Immature natural killer cell (primary cell): ENCODE measurements at places on chromosomes 1 and 21. TPM values are rescaled to one million over a fixed set of nuclear protein-coding genes. Genes with fewer than 3 reads are reported as not detected.

EXO1 gene
- not detected for polyA plus RNA-seq

DMRTA2 gene
- not detected for polyA plus RNA-seq

THEM5 gene
- not detected for polyA plus RNA-seq

- peaks cover 2% of the 10 kb centered on the region for H3K27me3 ChIP-seq
- no peak overlapping the region for H3K27ac ChIP-seq
- peaks cover 6% of the 10 kb centered on the region for H3K4me1 ChIP-seq
- no peak for DNase-seq
- no peaks in the 10 kb centered on the region for H3K36me3 ChIP-seq
Measured at GRCh38 chr1:230195199-230195598, 128.2 kb downstream of the GALNT2 start.

DNA sequence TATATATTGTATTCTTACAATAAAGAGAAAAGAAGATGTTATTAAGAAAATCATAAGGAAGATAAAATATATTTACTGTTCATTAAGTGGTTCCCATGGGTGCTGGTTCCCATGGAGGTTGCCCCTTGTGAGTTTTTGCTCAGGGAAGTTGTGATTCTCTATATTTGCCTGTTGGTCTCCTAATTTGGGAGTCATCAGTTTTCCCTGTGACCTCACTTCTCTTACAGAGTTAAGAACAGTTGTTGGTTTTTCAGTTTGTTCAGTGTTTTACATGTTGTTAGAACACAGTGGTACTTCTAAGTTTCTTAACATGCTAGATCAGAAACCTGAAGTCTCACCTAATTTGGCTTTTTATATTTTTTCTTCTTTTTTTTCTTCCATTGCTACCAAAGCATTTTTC, 109.2 kb downstream of the OSBPL9 start:
- no peak for DNase-seq
- no peak overlapping the region for H3K4me3 ChIP-seq
- no peaks in the 10 kb centered on the region for H3K36me3 ChIP-seq
- peaks cover 3% of the 10 kb centered on the region for H3K27me3 ChIP-seq
- peaks cover 25% of the 10 kb centered on the region for H3K4me1 ChIP-seq

GRCh38 chr1:93844262-93845045, 34.6 kb downstream of the DNTTIP2 start:
- H3K4me3 ChIP-seq, result peak overlapping the region; percentile 65
- H3K27me3 ChIP-seq, result peaks cover 25% of the 10 kb centered on the region
- peak overlapping the region; percentile 39 for H3K27ac ChIP-seq
- H3K36me3 ChIP-seq, result no peaks in the 10 kb centered on the region

DNA sequence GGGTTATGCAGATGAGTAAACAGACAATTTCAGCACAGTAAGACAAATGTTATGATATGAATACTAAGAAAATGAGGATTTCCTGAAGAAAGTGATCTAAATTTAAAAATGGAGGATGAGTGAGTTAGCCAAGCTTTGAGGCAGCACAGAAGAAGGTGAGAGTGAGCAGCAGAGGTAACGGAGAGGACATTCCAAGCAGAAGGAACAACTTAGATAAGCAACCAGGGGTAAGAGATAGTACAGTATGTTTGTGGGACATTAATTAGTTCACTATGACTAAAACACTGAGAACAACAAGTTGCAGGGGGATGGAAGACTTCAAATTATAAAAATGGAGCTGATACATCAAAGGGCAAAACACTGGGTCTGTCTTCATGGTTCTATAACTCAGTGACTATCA, 22.8 kb downstream of the PRPF38A start:
- DNase-seq, result no peak
- peaks cover 19% of the 10 kb centered on the region for H3K36me3 ChIP-seq
- no peak overlapping the region for H3K4me3 ChIP-seq
- peak overlapping the region; percentile 12 for H3K27ac ChIP-seq

- H3K4me3 ChIP-seq, result no peak overlapping the region
- peaks cover under 1% of the 10 kb centered on the region for H3K4me1 ChIP-seq
- H3K27me3 ChIP-seq, result no peaks in the 10 kb centered on the region
- no peak overlapping the region for H3K27ac ChIP-seq
- DNase-seq, result no peak
Measured at GRCh38 chr1:228913626-228914414, 178.5 kb downstream of the RHOU start.

PRMT6 gene
- polyA plus RNA-seq, result 19.8 TPM

CFHR5 gene
- polyA plus RNA-seq, result not detected

SZT2 gene
- 3.4 TPM for polyA plus RNA-seq
